ENCODE measurements at places on chromosomes 16 and 17. TPM values are rescaled to one million over a fixed set of nuclear protein-coding genes. Genes with fewer than 3 reads are reported as not detected.

DNA sequence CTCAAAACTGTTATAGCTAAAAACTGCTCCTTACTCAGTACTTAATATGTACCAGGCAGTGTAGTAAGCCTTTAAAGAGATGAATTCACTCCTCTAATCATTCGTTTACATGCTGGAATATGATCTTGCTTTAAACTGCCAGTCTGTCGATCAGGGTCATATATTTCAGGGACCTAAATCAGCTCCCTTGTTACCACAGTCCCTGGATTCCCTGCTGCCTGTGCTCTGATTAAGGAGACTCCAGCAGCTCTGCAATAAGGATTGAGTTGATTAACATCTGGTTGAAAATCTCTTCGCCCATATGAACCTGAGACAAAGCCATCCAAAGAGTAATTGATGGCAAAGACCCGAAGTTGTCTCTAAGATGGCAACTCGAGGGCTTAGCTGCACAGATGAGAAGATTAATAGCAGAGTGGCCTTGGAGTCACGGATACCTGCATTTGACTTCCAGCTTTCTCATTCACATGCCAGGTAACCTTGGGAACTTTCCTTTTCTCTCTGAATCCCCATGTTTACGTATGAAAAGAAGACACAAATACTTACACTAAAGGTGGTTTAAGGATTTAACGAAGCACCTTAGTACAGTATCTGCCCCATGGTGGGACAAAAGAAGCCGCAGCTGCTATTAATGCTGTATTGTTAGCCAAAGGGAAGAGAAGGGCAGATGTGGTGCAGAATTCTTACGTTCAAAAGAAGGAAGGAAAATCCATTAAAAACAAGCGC, 68.2 kb downstream of the VAT1L start:
- DNase-seq: no peak

DNA sequence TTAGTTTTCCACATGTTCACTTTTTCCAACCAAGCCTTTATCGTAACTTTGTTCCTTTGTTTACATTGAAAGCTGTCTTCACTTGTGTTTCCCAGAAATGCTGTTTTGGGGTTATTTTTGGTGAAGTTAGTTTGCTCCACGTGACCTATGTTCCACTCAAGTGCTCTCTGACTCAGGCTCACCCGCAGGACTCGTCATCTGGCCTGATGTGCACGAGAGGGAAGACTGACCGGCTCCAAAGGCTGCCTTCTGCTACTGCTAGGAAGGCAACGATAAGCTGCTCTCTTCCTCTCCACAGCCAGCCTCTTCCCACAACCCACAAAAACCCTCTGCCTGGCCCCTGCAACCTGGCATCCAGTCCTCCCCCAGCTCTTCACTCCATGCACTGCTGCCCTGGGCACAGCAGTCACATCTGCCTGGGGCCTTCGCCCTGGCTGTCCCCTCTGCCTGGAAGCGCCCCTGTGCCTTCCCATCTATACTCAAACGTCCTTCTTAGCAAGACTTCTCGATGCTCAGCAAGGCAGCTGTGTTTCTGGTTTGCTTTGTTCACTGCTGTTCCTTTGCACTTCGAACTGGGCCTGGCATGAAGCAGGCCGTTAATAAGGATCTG, 28.0 kb downstream of the ZCCHC14 start:
- peak; percentile 35 for DNase-seq

IL34 gene
- total RNA-seq: 0.42 TPM

CYBA gene
- 505 TPM for total RNA-seq

SBK1 gene
- total RNA-seq: 15.9 TPM

KCNG4 gene
- not detected for total RNA-seq

Measured in activated naive CD8-positive, alpha-beta T cell treated with anti-CD3 and anti-CD28 coated beads, Interleukin-2, amount 10 ng/mL, durations not matched to agents 7 days and 5 days (primary cell).